ENCODE measurements at places on chromosomes 16 and 17.
A peak's percentile ranks its signal among the peaks of the same experiment; 100 is the strongest.

GRCh38 chr17:38416840-38417209 lies 11.4 kb upstream of the ARHGAP23 start:
- DNase-seq, result no peak

DNA sequence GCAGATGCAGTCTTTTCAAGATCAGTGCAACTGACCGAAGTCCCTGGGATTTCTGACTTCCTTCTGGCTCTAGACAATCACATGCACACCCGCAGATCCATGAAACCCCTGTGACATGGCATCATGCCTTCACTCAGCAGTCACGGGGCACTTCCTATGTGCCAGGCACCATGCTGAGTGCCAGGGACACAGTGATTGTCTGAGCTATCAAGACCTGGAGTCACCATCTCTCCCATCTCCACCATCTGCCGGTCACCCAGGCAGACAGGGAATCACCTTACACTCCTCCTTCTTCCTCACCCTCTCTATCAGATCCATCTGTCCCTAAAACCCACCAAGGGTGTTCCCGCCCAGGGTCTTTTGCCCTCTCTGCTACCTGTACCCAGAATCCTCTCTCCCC lies 5.3 kb downstream of the BEAN1 start:
- no peak for DNase-seq

GRCh38 chr17:10216213-10216938 lies 18.0 kb upstream of the GAS7 start:
- no peak for DNase-seq

GRCh38 chr17:20774472-20775135 lies 195.1 kb downstream of the CDRT15L2 start:
- no peak for DNase-seq

- DNase-seq, result no peak
These were observed 4.4 kb downstream of the CHD9NB start for GRCh38 chr16:53048139-53048915.

DNA sequence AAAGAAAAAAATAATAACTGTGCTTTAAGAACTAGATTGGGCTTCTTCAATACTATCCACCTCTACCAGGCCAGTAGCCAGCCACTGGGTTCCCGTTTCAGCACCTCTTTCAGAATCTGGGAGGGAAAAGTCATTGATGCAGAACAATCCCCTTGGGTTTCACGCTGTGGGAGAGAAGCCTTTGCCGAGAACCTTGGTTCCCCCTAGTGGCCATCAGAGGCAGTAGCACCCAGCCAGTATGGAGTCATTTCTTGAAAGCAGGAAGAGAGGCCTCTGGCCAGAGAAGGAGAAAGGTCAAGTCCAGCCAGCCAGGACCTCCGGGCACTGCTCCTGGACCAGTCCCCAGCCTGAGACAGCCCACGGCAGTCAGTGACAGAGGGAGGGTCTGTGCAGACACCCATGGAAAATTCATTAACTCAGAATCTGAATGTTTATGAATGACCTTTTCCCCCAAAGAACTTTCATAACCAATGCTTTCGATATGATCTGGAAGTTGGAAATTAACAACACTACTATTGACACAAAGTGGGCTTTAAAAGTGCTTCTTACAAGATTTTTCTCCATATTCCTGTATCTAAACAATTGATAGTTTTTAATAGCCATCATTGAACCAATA lies 51.2 kb upstream of the CDH5 start:
- DNase-seq, result peak; percentile 66

- DNase-seq, result no peak
These were observed 787 bp downstream of the PRKAR1A start for GRCh38 chr17:68512960-68513474.

All from GM12891 (cell line).